ENCODE measurements at places on chromosomes 3 and 15.

- DNase-seq: no peak
These were observed 16.7 kb downstream of the PDIA5 start for GRCh38 chr3:123083383-123084124.

DNA sequence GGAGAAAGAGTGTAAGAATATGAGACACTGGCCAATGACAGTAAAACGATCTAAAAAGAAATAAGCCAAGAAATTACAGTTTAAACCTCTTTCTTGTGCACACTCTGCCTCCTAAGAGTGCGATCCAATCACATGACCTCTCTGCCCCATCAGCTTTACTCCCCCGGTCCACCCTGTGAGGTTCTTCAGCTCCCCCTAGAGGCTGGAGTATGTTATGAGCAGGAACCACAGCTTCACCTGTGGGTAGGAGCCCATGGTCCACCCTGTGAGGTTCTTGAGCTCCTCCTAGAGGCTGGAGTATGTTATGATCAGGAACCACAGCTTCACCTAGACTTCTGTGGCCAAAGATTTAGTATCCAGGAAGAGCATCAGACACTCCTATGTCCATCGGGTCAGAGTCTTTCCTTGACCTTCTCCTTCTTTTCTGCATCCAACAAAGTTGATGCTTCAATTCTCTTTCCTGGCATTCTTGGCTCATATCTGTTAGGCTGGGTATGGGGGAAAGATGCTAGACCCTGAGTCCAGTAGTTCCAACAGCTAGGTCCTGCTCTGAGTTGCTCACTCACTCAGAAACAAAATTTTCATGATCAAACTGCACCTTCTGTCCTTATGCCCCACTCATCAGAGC is 164.0 kb downstream of the MINAR1 start:
- DNase-seq: no peak

- DNase-seq: no peak
These were observed 245.4 kb downstream of the SLCO3A1 start for GRCh38 chr15:92098869-92099268.

- no peak for DNase-seq
These were observed 48.6 kb downstream of the CFAP92 start for GRCh38 chr3:128945041-128945877.

GRCh38 chr3:143119009-143119914 is at the start of gene CHST2:
CHST2 (plus strand) TSS chr3:143119771; CDS start chr3:143120817, 1,046 bp downstream.
- DNase-seq: no peak

DNA sequence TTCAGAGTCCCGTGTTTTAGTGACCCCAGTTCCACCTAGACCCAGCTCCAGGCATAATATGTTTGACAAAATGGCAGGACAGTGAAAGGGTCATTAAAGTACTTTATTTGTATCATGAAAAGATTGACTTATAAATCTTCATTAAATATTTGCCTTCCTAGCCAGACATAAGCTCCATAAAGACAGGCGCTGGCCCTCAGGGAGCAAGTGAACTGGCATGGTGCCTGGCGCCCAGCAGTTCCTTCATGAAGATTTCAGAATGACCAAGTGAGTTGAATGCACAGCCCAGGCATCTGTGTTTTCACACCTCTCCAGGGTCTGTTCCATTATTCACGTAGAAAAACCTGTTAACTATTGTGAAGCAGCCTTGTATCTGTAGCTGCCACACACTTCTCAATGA is 166.2 kb downstream of the GAP43 start:
- no peak for DNase-seq

DNA sequence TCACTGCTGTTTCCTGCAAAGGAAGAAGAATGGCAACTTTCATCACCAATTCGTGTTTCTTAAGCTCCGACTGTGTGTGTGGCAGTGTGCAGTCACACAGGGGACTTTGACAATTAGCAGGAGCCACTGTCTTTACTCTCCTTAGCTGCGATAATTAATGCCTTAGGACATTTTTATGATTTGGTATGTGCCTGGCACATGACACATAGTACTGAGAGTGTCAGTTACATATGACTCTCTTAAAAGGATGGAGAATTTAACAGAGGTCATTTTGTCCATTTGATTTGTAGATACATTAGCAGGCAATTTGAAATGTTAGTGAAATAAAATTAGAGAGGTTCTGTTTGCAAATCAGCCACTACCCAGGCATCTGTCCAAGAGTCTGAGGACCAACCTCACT is 128.9 kb upstream of the VEPH1 start:
- no peak for DNase-seq

Data from activated CD4-positive, CD25-positive, alpha-beta regulatory T cell treated with anti-CD3 and anti-CD28 coated beads, Interleukin-2, amount 50 U/mL, for 16 hours (primary cell).